ENCODE measurements at places on chromosomes 3 and 15. TPM values are rescaled to one million over a fixed set of nuclear protein-coding genes. Genes with fewer than 3 reads are reported as not detected.

AGTR1 gene
- total RNA-seq: 0.72 TPM

PTPRG gene
- 2.4 TPM for total RNA-seq

SLC24A1 gene
- total RNA-seq: 3.8 TPM

SLC28A2 gene
- not detected for total RNA-seq

VIPR1 gene
- total RNA-seq: 0.83 TPM

TMCO5A gene
- total RNA-seq: not detected

IL20RB gene
- total RNA-seq: 0.77 TPM

AP3B2 gene
- total RNA-seq: 1.0 TPM

PARP6 gene
- total RNA-seq: 56.6 TPM

SLC38A3 gene
- total RNA-seq: not detected

EFCC1 gene
- not detected for total RNA-seq

TM4SF4 gene
- 25.7 TPM for total RNA-seq

MUC20 gene
- 0.38 TPM for total RNA-seq

P2RY14 gene
- not detected for total RNA-seq

CMSS1 gene
- 61.7 TPM for total RNA-seq

PPM1L gene
- 0.73 TPM for total RNA-seq

ATG3 gene
- 47.1 TPM for total RNA-seq

TRIM42 gene
- not detected for total RNA-seq

CLDN18 gene
- total RNA-seq: not detected

SELENOK gene
- 21.4 TPM for total RNA-seq
